Amygdala (tissue), 56 donors: ENCODE measurements at places on chromosomes 13 and 19.

DNA sequence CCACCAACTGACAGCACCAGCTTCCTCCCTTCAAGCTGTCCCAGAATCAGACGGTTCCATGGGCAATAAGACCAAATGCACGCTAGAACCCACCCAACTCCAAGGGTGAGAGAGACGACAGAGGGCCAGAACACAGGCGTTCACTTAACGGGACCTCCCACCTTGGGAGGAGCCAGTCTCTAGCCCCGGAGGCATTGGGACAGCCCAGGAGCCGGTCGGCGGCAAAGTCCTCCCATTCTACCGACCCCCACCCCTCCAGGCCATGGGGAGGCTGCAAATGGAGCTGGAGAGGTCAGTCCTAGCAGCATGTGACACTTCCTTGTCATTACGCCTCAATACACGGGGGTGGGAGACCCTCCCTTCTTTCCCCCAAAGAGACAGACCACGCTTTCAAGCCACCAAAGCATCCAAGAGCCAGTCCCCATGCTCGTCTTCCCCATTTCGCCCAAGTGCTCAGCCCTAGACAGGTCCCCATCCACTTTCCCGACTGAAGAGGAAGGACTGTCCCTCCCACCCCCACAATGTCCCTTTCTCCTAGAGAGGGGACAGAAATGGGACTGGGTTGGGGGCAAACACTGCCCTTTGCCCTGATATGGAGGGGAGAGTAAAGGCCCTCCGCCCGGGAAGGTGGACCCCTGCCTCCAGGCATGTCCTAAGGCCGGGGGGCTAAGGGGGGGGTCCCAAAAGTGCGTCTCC lies 964 bp downstream of the KHSRP start:
- DNase-seq, result no peak

DNA sequence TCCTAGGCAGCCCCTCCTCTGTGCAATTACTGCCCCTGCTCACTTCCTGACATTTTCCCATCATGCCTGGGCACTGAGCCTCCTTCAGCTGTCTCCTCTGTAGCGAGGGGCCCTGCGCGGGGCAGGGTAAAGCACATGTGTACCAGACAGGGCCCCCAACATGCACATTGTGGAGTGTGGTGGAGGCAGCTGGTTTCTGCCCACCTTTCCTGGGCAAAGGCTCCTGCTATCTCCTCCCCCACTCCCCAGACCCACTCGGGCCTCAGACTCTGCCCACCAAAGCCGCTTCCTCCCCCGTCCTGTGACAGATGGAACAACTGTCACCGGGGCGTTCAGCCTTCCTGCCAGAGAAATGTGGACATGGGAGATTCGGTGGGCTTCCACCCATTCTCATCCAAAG lies 2.9 kb upstream of the KPTN start:
- no peak for DNase-seq

GRCh38 chr19:14514215-14514863 lies 3.9 kb downstream of the DNAJB1 start:
- DNase-seq, result no peak

DNA sequence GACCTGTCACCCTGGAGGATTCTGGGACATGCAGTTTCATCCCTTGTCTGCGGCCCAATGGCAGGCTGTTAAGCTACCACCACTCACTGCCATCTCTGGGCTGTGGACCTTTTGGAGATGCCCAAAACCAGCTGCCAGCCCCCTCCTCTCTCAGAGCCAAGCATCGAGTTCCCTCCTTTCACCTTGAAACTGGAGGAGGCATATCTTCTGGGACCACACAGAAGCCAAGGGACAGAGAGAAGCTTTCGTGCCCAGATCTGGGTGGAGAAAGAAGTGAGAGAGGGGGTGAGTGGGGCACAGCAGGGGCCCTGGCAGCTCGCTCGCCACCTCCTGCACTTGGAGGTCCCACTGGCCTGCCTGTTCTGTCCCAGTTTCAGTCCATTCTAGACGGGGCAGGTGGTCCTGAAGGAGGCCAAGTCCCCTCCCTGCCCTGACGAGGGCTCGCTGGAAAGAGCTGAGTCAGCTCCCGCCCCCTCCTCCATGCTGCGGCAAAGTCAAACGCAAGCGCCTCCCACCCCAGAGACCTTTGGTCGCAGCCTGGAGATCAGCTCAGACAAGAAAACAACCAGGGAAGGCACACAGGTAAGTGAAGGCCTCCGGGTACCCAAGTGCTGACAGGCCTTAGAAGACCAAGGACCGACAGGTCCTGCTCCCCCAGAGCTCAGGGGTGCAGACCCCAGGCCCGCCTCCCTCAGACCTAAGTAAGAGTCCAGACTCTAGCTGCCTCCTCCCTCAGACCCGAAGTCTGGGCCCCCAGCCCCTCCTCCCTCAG lies 3.8 kb downstream of the BCAT2 start:
- no peak for DNase-seq

GRCh38 chr13:31965361-31966066 lies 66.1 kb upstream of the FRY start:
- DNase-seq, result no peak

- no peak for DNase-seq
Observed at GRCh38 chr19:14177496-14178074, 28.4 kb downstream of the ADGRL1 start.

- no peak for DNase-seq
Observed at GRCh38 chr13:50275392-50276063, 260.3 kb downstream of the KCNRG start.

GRCh38 chr19:29645911-29646310 lies 19.4 kb upstream of the PLEKHF1 start:
- DNase-seq, result peak; percentile 22

GRCh38 chr19:46753420-46754155 lies 7.3 kb upstream of the STRN4 start:
- no peak for DNase-seq

- no peak for DNase-seq
Observed at GRCh38 chr13:33072282-33072681, 56.1 kb downstream of the KL start.

DNA sequence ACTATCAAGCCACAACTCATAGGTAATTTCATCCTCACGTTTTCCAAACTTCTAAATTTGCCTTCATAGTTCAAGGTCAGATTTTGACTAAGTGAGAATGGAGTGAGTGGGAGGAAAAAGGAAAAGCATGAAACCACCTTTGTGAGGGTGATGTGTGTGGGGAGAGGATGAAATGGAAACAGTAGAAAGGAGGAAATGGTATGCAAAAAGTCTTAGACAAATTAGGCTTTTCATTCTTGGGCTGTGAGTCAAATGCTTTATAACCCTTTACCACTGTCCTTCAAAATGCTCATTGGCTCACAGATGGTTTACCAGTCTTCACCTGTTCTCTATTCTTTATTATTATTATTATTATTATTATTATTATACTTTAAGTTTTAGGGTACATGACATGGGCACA lies 127.2 kb downstream of the RAP2A start:
- no peak for DNase-seq

DNA sequence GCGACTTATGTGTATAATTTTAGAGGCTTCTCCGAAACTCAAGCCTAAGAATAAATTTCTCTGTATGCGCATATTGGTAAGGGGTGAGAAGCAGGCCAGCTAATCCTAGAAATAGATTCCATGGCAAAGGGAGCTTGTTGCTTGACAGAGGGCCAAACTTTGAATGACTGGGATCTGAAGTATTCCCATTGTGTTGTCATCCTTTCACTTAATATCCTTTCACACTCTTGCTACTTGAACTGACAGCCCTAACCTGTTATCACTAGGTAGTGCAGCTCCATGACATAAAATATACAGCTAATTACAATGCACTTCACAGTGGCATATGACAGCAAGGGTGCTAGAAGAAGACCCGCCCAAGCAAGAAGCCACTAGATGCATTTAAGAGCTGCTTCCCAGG lies 309.8 kb downstream of the OXGR1 start:
- DNase-seq, result no peak

DNA sequence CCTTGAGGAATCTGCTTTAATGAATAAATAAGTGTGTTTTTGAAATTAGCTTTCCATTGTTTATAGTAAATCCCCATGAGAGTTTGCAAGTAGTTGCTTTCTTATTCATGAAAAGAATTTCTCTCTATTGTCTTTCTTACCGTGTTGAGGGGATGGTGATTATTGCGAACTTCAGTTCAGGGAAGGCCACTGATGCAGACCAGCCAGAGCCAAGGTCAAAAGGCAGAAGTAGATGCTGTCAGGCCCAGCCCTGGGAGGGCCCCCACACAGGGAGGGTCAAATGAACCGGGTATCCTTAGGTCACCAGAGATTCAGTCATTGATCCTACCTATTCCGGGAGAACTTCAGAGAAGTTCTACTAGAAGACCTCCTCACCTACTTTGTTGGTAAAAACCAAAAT lies 185.9 kb downstream of the NUFIP1 start:
- DNase-seq, result no peak

DNA sequence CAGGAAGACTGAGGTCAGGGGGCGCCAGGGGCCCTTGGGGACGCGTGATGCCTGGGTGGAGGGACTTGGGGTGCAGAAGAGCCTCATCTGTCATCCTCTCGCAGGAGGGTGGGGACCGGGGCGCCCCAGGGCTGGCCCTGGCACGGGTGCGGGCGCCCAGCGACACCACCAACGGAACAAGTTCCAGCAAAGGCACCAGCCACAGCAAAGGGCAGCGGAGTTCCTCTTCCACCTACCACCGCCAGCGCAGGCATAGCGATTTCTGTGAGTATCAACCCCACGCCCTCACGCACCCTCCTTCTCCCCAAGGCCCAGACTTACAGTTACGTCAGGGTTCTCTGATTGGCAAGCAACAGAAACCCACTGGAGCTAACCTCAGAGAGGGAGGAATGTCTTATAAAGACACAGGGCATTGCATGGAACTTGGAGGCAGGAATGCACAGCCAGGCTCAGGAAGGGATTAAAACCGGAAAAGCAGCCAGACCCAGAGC lies 29.4 kb downstream of the MARK4 start:
- no peak for DNase-seq

DNA sequence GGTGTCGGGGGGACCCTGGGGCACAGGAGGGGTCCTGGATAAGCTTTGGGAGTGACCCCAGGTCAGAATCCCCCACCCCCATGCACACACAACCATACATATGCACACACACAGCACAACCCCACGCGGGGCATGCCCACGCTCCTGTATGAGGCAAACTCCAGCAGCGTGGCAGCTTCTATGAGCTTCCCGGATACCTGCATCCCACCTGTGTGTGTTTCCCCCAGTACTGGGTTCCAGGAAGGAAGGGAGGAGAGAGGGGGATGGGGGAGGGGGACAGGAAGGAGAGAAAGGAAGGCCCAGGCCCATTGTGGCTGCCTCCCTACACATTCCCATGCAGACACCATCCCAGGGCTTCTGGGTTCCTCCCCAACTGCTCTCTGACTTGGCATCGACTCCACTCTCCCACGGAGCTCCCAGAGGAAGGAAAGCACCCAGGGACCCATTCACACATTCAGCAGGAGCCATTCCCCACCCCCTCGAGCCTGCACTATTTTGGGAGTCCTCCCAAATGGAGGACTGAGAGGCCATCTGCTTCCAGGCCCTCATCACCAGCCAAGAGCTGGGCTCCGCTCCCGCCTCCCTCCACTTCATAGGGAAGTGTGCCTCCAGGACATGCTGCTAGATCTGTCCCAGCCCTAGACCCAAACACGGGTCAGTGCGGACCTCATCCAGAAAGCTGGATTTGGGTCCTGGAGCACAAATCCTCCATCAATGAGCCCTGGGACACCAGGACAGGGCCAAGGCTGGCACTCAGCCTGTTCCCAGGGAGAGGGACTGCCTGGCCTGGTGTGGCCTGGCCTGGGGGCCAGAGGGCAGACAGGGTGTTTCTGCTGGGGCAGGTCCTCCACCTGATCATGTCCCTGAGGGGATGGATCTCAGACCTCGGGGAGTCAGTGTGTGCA lies 13.2 kb downstream of the PRR36 start:
- DNase-seq, result peak; percentile 56

DNA sequence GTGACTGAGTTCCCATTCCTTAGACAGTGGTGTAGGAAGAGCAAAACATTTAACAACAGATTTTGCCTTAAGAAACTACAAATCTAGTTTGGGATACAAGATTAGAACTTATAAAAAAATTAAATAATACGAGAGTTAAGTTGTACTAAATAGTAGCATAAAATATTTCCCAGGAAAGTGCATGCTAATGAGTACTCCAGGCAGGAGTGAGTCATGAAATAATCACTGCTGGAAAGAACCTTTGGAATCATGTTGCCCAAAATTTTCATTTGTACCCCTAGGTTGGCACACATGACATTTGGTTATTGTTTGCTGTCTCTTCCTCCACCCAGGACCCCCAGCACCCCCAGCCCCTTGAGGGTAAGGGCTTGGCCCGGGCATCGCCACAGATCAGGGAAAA lies 26.3 kb upstream of the KL start:
- no peak for DNase-seq

- no peak for DNase-seq
Observed at GRCh38 chr19:41442473-41443355, at the start of gene ERICH4. Gene ERICH4, plus strand, starts transcription at chr19:41443156. Its CDS starts 14 bp downstream, at chr19:41443170.

DNA sequence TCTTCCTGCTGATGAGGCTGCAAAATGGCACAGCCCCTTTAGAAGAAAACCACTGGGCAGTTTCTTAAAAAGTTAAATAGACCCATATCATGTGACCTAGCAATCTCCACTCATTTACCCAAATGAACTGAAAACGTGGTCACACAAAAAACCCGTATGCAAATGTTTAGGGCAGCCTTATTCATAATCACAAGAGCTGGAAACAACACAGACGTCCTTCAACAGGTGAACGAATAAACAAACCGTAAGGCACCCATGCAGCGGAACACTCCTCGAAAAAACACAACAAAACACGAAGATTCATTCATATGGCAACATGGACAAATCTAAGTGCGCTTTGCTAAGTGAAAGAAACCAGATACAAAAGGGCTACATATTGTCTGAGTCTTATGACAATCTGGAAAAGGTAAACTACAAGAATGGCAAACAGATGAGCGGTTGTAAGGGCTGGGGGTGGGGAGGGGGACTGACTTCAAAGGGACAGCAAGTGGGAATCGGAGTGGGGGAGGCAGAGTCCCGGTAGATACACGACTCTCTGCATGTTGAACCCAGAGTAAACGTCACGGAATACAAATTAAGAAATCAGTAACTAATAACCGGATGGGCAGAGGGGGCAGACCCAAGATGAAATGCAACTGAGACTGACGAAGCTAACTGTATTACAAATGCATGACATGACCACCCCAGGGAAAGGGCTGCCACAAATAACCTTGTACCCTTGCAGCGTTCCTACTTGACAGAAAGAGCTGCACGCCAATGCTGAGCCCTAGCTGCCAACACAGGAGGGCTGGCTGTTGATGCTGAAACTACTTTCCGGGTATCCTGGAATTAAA lies 33.4 kb downstream of the MLLT1 start:
- no peak for DNase-seq

- DNase-seq, result no peak
Observed at GRCh38 chr19:6115992-6116391, 5.7 kb upstream of the RFX2 start.

GRCh38 chr13:106140476-106140875 lies 395.0 kb downstream of the EFNB2 start:
- no peak for DNase-seq
